ENCODE measurements at places on chromosomes 16 and 17.

DNA sequence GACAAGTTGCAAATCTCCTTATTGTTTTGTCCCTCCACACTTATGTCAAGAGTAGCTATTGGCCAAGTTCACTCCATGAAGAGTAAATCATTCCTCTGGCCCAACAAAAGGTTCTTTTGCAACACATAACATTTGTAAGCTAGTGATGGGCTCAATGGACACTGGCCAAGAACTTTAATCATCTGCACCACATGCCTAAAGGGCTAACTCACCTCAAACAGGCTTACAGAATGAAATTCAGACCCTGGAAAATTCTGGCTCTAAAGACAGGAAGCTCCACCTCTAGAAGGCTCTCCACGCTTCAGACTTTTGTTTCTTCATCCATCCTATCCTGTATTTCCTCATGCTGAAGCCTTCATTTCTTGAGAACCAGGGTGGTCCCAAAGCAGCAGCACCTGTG is 10.9 kb upstream of the ANKFN1 start:
- DNase-seq = no peak

DNA sequence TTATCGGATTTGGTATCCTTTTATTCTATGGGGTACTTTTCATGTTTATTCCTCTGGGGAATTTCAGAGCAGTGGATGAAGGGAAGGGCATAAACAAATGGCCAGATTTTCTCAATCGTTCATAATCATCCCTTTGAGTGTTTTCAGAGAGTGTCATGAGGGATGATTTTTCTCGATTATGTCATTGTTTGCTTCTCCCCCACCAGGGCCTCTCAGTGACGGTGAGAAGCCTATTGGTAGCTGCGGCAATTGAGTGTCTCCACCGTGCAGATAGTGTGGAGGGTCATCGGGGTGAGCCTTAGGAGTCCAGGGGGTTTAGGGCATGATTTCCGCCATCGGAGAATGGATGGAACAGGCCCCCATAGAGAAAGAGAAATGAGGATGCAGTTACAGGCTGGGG is 57.2 kb downstream of the USP43 start:
- no peak for DNase-seq

DNA sequence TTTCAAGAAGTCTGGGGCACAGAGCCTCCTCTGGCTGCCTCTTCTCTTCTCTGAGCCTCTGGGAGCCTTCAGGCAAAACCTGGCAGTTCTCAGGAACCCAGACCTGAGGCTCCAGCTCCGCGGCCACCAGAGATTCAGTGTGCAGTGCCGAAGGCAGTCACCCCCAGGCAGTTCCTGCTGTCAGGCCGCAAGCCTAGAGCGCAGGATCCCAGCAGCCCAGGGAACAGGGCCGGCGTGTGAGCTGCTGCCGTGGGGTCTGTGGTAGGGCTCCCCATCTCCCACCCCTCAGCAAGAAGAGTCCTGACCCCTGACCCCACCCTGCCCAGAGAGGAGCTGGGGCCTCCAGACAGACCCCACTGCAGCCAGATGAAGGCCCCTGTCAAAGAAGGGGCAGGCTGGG is 78.2 kb downstream of the AMFR start:
- DNase-seq = no peak

GRCh38 chr16:50538411-50539052 is 9.7 kb upstream of the NKD1 start:
- DNase-seq = no peak

- no peak for DNase-seq
Measured at GRCh38 chr17:48757524-48757961, 29.0 kb upstream of the HOXB13 start.

- DNase-seq = no peak
Measured at GRCh38 chr16:28146536-28146935, 65.2 kb downstream of the XPO6 start.

DNA sequence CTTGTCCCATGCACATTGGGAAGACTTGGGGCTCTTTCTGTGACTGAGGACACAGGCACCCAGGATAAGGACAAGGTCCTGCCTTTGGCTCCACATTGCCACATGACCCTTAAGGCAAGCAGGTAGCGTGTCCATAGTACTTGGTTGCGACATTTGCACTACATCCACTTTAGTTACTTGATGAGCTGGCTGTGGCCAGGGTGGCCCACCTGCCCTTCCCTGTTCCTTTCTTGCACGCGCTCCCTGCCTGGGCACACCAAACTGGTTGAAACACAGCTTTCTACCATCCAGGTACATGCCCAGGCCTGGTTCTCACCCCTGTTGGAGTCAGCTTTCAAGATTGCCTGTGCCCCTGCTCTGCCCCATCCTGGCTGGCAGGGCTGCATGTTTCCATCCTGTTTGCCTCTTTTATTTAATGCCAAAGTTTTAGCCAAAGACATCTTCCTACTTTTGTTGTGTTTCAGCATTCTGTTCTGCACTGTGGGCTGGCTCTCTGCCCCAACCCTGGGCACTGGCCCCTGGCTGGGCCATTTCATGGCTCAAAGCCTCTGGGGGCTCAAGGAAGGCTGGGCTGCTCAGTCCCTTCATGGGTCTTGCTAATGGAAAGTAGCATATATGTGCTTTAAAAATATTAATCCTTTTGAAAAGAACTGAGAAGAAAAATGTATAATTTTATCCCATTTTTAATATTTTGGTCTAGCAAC is 3.2 kb downstream of the B3GNT9 start:
- DNase-seq = no peak

DNA sequence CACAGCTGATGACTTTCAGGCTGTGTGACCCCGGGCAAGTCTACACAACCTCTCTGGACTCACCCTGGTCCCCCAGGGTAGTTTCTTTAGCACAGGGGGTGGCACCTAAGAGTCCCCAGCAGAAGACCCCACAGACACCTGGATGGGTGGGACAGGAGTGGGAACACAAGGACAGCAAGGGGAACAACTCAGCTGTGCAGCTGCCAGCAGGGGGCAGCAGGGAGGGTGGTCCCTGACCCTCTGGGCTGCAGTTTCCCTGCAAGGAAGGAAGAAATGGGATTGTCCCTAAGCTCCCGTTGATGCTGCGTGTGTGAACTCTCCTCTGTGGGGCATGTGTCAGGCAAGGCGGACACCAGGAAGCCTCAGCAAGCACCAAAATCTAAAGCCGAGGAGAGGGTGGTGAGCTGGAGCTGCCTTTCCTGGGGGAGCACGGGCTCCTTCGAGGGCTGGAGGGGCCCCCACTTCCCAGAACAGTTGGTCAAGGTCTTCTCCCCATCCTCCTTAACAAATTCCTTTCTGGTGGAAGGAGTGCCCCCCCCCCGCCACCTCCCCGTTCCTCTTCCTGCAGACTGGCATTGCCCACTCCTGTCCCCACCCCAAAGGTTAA is 24.1 kb upstream of the CDH5 start:
- DNase-seq = peak; percentile 1

- no peak for DNase-seq
Measured at GRCh38 chr17:77736721-77737120, 221.8 kb upstream of the TNRC6C start.

- DNase-seq = peak; percentile 90
Measured at GRCh38 chr16:57757326-57757786, 21.8 kb downstream of the KATNB1 start.

GRCh38 chr17:57527221-57528057 is 217.7 kb downstream of the CCDC182 start:
- DNase-seq = no peak

- no peak for DNase-seq
Measured at GRCh38 chr17:21425321-21425720, 49.2 kb downstream of the KCNJ12 start.

DNA sequence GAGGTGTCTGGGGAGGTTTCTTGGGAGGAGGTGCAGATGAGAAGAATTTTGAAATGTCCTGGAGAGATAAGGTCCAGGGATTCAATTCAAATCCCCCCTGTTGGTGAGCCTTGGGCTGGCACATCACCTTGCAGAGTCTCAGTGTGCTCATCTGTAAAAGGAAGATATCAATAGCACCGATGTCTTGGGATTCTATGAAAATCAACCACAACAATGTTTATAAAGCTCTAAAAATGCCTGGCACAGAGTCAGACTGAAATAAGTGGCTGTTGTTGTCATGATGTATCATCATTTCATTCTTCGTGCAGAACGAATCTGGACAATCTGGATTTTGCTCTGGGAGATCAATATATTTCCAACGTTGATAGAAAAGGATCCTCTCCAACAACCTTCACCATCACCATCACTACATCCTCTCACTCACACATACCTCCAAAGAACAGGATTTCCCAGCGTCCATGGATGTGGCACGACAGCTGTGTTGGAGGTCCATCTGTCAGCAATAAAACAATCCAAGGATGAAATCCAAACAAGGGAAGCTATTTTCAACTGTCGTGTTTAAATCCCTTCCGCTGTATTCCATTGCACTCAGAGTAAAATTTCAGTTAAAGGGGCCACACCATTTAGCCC is 393.7 kb upstream of the DYNLRB2 start:
- no peak for DNase-seq

- DNase-seq = no peak
Measured at GRCh38 chr17:69540356-69540755, 125.9 kb downstream of the MAP2K6 start.

DNA sequence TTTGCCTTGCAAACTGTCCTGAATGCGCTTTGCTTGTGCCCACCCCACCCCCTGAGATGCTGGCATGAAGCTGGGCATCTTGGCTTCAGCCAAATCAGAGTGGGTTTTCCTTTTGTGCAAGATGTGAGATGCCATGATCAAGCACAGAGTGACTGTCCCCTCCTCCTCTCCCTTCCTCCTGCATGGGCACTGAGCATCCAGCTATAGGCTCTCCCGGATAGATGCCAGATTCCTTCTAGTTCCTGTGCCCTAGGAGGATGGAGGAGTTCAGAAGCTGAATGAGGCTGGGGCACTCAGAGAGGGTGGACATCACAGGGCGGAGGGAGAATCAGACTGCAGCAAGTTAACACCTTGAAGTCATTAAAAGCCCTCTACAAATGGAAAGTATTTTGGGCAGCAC is 384.1 kb upstream of the CCL2 start:
- DNase-seq = no peak

- DNase-seq = no peak
Measured at GRCh38 chr17:42408061-42408460, 15.0 kb downstream of the CAVIN1 start.

GRCh38 chr16:10878644-10879501 is 1.9 kb downstream of the CIITA start:
- DNase-seq = peak; percentile 15

GRCh38 chr17:51546114-51546513 is 285.8 kb downstream of the UTP18 start:
- no peak for DNase-seq

GRCh38 chr17:39357986-39358385 is 43.4 kb downstream of the FBXL20 start:
- DNase-seq = no peak
